Aorta (tissue), 5 donors: ENCODE measurements at places on chromosomes 11 and 22. TPM values are rescaled to one million over a fixed set of nuclear protein-coding genes. Genes with fewer than 3 reads are reported as not detected.

The SPON1 gene
- polyA plus RNA-seq: 7.0 TPM

The NF2 gene
- 9.3 TPM for polyA plus RNA-seq

The MB gene
- polyA plus RNA-seq: 24.7 TPM

The TMX2 gene
- 50.8 TPM for polyA plus RNA-seq

The UBQLN3 gene
- polyA plus RNA-seq: not detected

The TOB2 gene
- polyA plus RNA-seq: 15.5 TPM

The OR10W1 gene
- not detected for polyA plus RNA-seq

The BARX2 gene
- polyA plus RNA-seq: 0.05 TPM

The UPK3A gene
- not detected for polyA plus RNA-seq

The MMP7 gene
- not detected for polyA plus RNA-seq

The PATE4 gene
- not detected for polyA plus RNA-seq

The APOA4 gene
- polyA plus RNA-seq: 0.64 TPM

The MPPED2 gene
- 8.3 TPM for polyA plus RNA-seq

The NDUFA6 gene
- polyA plus RNA-seq: 81.5 TPM

The OOSP2 gene
- not detected for polyA plus RNA-seq

The P2RY6 gene
- polyA plus RNA-seq: 4.4 TPM

GRCh38 chr11:96179905-96180304, 163.1 kb downstream of the MAML2 start:
- DNase-seq: no peak

GRCh38 chr22:49476176-49476575, 351.5 kb downstream of the BRD1 start:
- DNase-seq: no peak

- no peak for DNase-seq
Measured at GRCh38 chr22:37162221-37163095, 12.7 kb upstream of the IL2RB start.

- no peak for DNase-seq
Measured at GRCh38 chr11:121522043-121522941, 69.5 kb upstream of the SORL1-AS1 start.

DNA sequence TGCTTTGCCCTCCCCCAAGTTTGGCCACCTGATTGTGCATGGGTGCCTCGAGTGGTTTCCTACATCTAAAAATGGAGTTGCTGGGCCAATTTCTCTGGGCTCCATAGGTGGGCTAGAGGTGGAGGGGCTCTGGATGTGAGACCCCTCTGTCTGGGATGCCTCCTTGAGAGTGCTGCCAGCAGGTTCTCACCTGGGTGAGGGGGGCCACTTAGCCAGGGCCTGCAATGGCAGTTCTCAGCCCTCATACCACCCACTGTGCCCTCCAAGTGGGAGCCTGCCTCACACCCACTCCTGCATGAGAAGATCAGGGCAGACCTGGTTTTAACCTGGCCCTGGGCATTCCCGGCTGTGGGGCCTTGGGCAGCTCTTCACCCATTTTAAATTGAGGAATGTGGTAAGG, 83.9 kb downstream of the CABIN1 start:
- peak; percentile 38 for DNase-seq

DNA sequence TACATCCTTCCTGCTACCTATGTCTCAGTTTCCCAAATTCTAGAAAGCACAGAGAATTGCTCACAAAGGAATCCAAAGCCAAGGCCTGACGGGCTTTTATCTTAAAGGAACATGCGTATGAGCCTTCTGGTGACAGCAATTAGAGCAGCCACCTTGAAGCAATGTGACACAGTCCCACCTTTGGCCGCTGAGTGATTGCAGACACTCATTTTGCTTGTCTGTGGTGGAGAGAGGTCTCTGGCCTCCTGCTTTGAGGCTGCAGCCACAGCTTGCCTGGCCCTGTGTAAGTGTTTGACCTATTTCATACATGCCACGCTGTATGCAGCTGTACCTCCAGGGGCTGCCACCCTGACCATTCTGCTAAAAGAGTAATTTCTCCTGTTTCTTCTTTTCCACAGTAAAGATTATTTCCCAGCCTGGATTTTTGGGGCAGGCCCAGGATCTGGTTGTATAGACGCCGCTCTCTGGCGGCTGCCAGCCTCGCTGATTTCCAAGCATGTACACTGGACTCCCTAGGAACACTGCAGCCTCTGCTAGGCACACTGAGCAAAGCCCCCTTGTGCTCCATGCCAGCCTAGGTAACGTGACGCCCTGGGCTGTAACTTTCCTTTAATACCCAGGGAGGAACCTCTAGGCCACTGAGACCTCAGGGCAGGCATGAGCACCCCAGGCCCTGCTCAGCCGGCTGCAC, 1.1 kb upstream of the TMA7B start:
- DNase-seq: no peak

- no peak for DNase-seq
Measured at GRCh38 chr11:67117176-67117575, 1.9 kb upstream of the KDM2A start.

GRCh38 chr11:4636136-4636535, 1.1 kb upstream of the OR51D1 start:
- no peak for DNase-seq

- DNase-seq: no peak
Measured at GRCh38 chr11:80255021-80255420, 814.2 kb upstream of the TENM4 start.

- DNase-seq: no peak
Measured at GRCh38 chr22:48528221-48528915, 1299.3 kb downstream of the BRD1 start.

- no peak for DNase-seq
Measured at GRCh38 chr11:67482275-67482826, 475 bp upstream of the AIP start.

DNA sequence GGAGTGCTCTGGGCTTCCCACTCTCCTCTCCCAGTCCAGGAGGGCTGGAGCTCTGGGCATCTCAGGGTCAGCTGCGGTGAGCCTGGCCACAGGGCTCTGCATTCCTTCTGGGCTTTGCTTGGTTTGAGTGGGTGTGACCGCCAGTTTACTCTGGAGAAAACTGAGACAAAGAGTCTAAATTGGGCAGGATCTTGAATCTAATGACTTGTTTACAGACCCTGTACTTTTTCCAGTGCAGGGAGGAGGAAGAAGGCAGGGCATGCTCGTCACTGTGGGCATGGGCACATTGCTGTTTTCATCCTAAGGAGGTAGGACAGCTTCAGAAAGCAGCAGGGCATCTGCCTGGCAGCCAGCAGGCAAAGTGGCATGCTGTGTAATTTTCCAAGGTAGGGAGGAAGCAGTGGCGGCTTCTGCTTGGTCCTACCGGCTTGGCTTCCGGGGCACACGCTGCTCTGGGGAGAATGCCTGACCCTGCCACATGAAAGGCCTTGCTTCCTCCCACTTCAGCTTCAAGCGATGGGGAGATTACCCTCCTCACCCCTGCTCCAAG, 22.9 kb downstream of the FLI1 start:
- no peak for DNase-seq

GRCh38 chr22:39232246-39232645, 12.5 kb downstream of the PDGFB start:
- DNase-seq: no peak

DNA sequence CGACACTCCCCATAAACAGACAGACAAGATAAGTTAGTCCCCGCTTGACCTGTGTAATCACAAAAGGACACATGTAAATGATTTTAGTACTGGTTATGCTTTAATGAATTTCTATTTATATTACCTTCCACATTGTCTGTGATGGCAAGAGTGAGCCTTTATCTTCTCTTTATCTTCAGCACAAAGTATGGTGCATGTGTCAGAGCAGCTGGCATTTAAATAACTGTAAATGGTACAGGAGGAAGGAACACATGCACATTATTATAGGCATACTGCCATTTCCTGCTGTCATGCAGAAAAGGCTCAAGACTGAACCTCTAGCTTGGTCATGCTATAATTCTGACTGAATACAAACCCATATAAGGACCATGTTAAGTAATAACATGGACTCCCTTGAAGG, 1342.7 kb upstream of the TENM4 start:
- no peak for DNase-seq

DNA sequence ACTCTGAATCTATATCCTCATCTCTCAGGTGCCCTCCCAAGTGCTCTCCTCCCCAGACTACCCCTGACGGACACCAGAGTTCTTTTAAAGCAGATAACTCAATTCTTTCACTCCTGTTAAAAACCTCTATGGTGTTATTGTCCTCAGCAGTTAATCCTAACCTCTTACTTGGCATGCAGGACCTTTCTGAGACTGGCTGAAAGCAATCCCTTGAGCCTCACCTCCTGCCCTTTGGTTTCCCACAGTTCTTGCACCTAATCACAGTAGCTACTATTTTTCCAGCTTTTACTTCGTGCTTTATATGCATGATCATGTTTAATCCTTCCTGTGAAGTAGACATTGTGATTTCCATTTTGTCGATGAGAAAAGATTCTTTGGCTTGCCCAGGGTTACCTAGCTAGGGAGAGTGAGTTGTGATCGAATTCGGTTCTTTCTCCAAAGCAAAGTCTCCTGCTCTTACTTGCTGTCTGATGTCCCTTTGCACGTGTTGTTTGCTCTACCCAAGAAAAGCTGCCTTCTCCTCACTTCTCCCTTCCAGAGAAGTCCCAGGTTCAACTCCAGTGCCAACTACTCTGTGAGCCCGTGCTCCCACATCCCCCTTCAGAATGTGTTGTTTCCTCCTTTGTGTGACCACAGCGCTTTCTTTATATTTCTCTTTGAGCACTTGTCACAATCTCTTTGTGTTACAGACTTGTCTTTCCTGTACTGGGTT, 2.1 kb downstream of the UBE2L3 start:
- no peak for DNase-seq

- DNase-seq: no peak
Measured at GRCh38 chr22:21803811-21804249, 63.6 kb downstream of the MAPK1 start.

- DNase-seq: no peak
Measured at GRCh38 chr11:75478783-75479596, 46.0 kb upstream of the KLHL35 start.

GRCh38 chr11:35305670-35306382, 113.5 kb downstream of the SLC1A2 start:
- no peak for DNase-seq

- no peak for DNase-seq
Measured at GRCh38 chr11:36131721-36132397, 157.4 kb downstream of the COMMD9 start.

DNA sequence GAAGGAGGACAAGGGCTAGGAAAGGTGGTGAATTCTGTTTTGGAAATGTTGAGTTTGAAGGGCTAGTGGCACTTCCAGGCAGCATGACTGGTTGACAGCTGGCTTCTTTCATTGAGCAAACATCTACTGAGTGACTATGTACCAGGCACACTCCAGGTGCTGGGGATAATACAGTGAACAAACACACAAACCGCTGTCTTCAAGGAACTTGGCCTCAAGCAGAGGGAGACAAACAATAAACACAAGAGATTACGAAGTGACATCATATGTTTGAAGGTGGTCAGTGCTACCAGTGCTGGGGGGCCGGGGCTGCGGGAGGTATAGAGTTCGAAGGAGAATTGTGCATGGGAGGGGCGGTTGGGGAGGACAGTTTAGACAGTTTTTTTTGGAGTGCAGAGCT, 197.0 kb upstream of the SORL1-AS1 start:
- no peak for DNase-seq

- DNase-seq: no peak
Measured at GRCh38 chr11:128180441-128181087, 406.8 kb downstream of the ETS1 start.

DNA sequence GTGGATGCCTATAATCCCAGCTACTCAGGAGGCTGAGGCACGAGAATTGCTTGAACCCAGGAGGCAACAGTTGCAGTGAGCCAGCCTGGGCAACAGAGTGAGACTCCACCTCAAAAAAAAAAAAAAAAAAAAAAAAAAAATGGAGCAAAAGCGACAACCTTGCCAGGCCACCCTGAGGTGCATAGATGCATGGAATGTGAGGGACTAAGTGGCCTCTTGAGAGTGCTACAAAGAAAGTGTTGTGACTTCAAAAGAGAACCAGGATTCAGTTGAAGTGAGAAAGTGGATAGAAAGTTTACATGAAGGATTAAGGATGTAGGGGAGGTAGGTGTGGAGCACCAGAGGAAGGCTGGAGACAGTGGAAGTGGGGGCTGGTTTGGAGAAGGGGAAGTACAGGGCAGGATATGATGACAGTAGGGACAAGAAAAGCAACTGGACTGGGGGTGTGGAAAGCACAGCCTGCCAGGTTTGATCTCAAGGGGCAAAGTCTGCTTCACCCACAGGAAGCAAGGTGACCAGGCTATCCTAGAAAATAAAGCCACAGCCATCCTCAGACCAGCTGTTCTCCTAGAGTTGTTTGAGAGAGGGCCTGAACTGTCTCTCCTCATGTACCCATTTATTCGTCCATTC, 36.0 kb upstream of the OLFML1 start:
- DNase-seq: no peak

GRCh38 chr11:95282291-95282751, 51.3 kb upstream of the SESN3 start:
- DNase-seq: no peak

DNA sequence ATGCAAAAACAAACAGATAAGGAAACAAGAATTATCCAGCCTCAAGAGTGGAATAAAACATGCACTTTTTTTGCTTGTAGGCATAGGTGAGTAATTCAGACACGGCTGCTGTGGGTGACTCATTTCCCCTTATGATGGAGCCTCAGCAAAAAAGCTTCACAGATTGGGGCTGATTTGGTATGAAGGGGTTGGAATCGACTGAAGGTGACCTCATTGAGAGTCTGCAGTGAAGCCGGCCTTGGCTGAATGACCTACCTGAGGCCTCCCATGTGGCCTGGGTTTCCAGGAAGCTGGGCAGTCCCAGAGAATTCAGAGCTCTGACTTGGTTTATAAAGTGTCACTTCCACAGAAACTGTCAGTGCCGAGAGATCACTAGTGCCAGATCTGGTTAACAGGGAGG, 34.2 kb upstream of the VPREB1 start:
- no peak for DNase-seq

- DNase-seq: no peak
Measured at GRCh38 chr11:14636119-14636518, 7.5 kb upstream of the PDE3B start.

GRCh38 chr11:122167100-122167499, 51.1 kb upstream of the BLID start:
- no peak for DNase-seq

- no peak for DNase-seq
Measured at GRCh38 chr11:134841411-134841810, 429.4 kb upstream of the B3GAT1 start.

- no peak for DNase-seq
Measured at GRCh38 chr11:21179770-21180169, 510.4 kb downstream of the NELL1 start.

DNA sequence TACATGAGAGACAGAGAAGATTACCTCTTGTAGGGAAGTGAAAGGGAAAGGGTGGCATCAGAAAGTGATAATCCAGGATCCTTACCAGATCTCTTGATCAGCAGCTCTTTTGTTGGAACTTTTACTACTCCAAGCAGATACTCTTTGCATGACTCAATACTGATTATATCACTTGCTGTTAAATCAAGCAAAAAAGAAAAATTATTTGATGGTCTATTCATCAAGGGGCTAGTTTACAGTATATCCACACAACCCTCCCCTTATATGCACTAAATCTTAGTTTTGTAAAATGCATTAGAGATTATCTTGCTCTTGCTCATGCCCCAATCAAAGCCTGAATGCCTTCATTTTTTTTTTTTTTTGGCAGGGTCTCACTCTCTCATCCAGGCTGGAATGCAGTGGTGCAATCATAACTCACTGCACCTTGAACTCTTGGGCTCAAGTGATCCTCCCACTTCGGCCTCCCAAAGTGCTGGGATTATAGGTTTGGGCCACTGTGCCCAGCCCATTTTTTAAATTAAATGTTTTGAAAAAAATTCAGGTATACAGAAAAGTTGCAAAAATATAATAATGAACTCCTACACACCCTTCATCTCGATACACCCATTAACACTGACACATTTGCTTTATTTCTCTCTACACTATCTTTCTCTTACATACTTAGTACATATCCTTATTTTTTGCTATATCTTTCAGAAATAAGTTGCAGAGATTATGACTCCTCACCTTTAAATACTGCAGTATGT, 76.1 kb upstream of the UCP3 start:
- no peak for DNase-seq
